ENCODE measurements at places on chromosomes 2 and 18.

DNA sequence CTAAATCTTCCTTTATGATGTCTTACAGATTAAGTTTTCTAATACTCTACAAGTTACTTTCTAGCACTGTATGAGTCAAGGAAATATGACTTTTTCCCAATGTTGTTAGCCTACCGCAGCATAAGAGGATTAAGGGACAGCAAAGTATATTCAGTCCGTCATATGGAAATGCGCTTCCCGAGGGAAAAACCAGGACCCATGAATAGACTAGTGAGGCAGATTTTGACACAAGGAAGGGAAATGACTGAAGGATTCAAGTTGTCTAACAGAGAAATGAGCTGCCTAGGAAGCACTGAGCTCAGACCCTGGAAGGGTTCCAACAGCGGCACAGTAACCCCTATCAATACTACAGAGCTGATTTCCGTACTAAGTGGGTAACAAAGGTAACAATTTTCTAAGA lies 12.0 kb downstream of the SEPTIN10 start:
- DNase-seq, result no peak

GRCh38 chr2:103847276-103847675 lies 1006.6 kb upstream of the POU3F3 start:
- no peak for DNase-seq

GRCh38 chr2:166104084-166104483 lies 23.7 kb downstream of the SCN1A start:
- DNase-seq, result no peak

GRCh38 chr2:210456571-210456970 lies 20.0 kb downstream of the LANCL1 start:
- no peak for DNase-seq

- DNase-seq, result no peak
Observed at GRCh38 chr2:42503291-42503690, 9.5 kb upstream of the KCNG3 start.

GRCh38 chr2:112881217-112881985 lies 29.6 kb upstream of the IL37 start:
- DNase-seq, result no peak

GRCh38 chr2:240868286-240869108 lies at the start of gene AGXT:
TSS of gene AGXT (plus strand) at chr2:240868824. CDS start at chr2:240868866, 42 bp downstream.
- DNase-seq, result no peak

GRCh38 chr2:71613953-71614925 lies 160.9 kb downstream of the DYSF start:
- DNase-seq, result peak; percentile 50

- no peak for DNase-seq
Observed at GRCh38 chr2:149170156-149170555, 131.7 kb downstream of the LYPD6B start.

- no peak for DNase-seq
Observed at GRCh38 chr2:64945973-64946768, 43.0 kb upstream of the SLC1A4 start.

DNA sequence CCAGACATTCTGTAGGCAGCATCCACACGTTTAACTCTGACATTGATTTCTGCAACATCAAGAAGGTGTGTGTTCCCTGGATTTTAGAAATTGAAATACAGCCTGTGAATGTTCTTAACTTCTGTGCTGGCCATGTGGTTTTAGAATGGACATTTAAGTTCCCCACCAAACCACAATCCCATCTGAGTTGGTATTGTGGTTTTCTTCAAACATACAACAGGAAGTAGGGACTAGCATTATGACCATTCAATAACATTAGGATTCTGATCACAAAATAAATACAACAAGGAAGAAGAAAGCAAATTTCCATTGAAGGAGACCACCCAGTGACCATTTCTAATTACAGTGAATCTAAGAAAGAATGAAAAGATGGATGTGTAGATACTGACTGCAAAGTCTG lies 51.2 kb downstream of the MAP3K20 start:
- DNase-seq, result no peak

DNA sequence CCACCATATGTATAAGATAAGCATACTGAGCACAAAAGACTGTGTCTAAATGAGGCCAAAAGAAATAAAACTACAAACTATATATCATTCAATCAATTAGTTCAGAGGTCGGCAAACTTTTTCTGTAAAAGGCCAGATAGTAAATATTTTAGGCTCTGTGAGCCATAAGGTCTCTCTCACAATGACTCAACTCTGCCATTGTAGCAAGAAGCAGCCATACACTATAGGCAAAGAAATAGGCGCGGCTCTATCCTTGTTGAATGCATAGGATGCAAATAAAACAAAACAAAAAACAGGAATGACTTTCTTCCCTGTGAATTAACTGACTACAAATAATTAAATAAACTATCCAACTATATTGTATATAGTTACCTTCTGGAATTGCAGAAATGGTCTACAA lies 8.6 kb upstream of the CCDC88A start:
- DNase-seq, result no peak

- DNase-seq, result no peak
Observed at GRCh38 chr2:16553226-16553625, 112.4 kb downstream of the CYRIA start.

- DNase-seq, result no peak
Observed at GRCh38 chr2:1848599-1848995, 104.3 kb upstream of the PXDN start.

GRCh38 chr2:73640511-73640911 lies 1.7 kb downstream of the NAT8 start:
- DNase-seq, result no peak

DNA sequence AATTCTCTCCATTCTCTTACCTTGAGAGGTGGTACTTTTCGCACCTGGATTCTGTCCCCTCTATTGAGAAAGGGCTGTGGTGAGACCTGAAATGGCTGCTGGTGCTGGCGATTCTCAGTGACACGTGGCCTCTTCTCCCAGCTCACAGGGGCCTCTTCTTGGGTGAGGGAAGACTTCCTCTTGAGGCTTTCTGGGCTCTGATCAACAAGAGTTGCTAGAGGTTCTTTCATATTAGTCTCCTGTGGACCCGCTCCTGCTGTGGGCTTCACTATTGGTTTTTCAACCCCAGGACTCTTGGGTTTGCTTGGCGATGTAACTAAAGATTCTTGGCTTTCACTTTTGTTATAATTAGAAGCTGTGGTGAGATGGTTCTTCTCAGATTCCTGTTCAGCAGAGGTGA lies 76.3 kb upstream of the DTNB start:
- DNase-seq, result no peak

DNA sequence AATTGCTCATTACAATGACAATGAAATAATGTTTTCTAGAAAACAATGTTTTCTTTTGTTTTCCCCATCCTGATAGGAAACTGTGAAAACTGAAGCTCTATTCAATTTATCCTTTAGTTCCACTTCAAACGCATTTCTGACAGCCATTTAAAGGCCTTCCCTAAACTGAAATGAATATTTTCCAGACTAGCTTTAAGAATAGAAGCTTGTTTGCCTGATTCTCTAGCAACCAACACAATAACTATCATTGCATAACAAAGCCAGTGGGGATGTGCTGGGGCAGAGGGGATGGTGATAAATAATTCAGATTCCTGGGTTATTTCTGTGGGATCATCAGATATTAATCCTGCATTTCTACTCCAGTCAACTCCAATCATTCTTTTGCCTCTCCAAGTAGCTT lies 427.1 kb downstream of the RND3 start:
- DNase-seq, result no peak

DNA sequence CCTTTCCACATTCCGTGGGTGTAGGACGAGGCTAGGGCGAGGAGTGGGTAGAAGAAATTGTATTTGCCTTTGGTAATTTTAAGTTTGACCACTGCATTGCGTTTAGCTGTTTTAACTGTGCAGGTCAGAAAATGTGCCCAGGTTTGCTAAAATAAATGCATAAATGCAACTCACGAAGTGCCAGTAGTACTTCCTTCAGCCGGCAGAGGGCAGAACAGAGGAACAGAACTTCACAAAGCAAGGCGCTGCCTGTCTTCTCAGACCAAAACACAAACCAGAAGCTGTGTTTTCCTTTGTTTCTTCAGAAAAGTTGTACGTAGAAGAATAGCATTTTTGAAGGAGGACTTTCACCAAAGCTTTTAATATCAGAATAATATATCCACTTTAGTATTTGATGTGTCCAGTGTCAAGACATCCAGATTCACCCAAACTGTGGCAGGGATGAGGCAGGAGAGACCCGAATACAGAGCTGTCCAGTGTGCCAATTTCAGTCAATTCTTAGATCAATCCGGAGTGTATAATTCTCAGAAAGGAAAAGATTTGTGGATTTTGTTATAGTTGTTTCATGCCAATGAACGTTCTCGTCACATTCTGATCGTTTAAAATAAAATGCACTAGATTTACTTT lies 348.6 kb downstream of the DLGAP1 start:
- DNase-seq, result peak; percentile 83

- DNase-seq, result no peak
Observed at GRCh38 chr2:73975731-73976130, 9.0 kb upstream of the TET3 start.

GRCh38 chr18:13338318-13338717 lies 119.8 kb downstream of the LDLRAD4 start:
- DNase-seq, result no peak

- DNase-seq, result no peak
Observed at GRCh38 chr2:191892391-191892790, 45.5 kb upstream of the CAVIN2 start.

GRCh38 chr2:119536211-119536610 lies 8.0 kb upstream of the CFAP221 start:
- no peak for DNase-seq

- DNase-seq, result no peak
Observed at GRCh38 chr2:230949966-230950873, 25.2 kb upstream of the GPR55 start.

GRCh38 chr2:213148572-213149261 lies 2.7 kb downstream of the IKZF2 start:
- no peak for DNase-seq

DNA sequence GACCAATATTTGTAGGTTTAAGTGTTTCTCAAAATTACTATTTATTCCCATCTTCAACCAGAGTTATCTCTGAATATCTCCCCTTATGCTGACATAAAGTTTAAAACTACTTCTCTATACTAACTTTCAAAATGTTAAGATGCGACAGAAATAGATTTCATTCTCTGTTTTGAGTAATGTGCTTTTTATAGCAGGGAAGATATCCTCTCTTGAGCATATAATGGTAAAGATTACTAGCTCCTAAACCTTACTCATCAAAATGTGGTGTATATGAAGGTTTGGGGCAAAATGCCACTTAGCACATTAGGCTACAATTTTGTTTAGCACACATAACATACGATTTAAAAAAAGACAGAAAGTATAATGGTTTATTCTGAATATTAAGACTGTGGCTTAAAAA lies 54.4 kb downstream of the CWC22 start:
- DNase-seq, result no peak

DNA sequence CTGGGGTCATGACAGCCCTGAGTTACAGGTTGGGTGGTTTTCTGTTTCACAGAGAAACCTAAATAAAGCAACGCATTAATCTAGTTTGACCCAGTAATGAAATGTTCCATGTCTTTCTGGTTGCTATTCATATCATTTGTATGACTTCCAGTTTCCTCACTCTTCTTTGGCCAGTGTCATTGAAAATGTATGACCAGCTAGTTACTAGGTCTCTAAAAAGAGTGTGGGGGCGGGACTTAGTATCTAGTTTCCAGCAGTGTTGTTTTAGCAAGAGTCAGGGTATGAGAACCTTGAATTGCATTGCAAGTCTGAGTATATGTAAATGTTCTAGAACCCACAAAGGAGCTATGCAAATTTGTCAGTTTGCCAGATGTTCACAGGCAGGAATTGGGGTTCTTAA lies 47.7 kb downstream of the SLC9A2 start:
- no peak for DNase-seq

DNA sequence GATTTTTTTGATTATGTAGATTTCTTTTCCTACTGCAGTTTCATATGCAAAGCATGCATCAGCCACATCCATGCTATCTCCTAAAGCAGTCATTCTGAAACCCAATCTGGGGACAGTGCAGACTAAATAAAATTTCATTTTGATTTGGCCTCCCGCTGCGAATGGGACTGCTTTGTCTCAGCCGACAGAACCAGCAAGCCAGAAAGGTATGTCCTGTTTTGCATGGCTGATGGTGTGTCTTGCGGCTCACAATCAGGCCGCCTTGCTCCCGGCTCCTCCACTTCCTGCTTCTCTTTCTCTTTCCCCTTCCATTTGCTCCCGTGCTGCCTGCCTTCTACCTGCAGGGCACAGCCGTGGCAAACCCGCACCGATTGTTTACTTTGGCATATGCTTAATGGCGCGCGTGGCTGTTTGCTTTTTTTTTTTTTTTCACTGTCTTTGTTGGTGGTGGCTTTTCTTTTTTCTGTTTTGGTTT lies 419.6 kb upstream of the POU3F3 start:
- DNase-seq, result no peak

- no peak for DNase-seq
Observed at GRCh38 chr2:64137567-64137966, 6.7 kb downstream of the PELI1 start.

- DNase-seq, result no peak
Observed at GRCh38 chr2:36473230-36473629, 117.7 kb downstream of the CRIM1 start.

GRCh38 chr2:6806604-6807003 lies 59.1 kb downstream of the CMPK2 start:
- no peak for DNase-seq

DNA sequence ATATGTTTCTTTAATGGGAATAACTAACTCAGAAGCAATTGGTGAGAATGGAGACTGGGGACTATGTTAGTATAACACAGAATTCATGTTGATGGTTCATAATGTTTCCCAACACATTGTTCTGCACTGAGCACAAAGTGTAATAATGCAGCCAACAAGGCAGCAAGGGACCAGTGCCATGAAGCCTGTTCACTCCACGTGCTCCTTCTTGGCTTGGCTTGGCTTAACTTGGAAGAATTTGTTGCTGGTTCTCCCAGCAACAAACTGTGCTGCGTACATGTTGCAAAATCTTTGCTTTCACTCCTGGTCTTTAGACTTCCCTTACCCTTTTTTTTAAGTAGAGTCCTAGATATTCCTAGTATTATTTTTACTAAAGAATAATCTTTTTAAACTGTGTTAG lies 129.7 kb downstream of the MAP3K20 start:
- DNase-seq, result peak; percentile 89

- no peak for DNase-seq
Observed at GRCh38 chr18:36451454-36452251, 154.1 kb downstream of the FHOD3 start.

GRCh38 chr2:40032650-40033319 lies 253.7 kb upstream of the THUMPD2 start:
- no peak for DNase-seq

- no peak for DNase-seq
Observed at GRCh38 chr2:73890301-73891092, 2.3 kb upstream of the ACTG2 start.

- DNase-seq, result no peak
Observed at GRCh38 chr2:96647681-96648080, 5.1 kb downstream of the FER1L5 start.

GRCh38 chr18:67545681-67546080 lies 29.2 kb upstream of the DSEL start:
- DNase-seq, result no peak

GRCh38 chr2:105731511-105731910 lies 13.2 kb upstream of the NCK2 start:
- DNase-seq, result no peak

DNA sequence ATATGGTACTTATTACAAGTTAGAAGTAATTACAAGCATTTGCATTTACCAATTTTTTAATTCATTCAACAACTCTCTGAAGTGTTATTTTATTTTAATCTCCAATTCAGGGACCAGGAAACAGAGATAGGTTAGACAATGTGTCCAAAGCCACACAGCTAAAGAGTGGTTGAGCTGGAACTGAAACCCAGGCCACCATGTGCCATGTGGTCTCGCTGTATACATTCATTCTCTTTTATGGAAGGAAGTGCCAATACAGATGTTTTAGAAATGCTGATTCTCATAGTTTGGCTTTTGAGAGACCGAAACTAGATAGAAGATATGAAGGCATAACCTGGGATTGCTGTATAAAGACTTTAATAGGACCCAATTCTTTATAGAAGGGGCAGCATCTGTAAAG lies 684.6 kb upstream of the ID2 start:
- no peak for DNase-seq

Data from right atrium auricular region (tissue), 2 donors.